ENCODE measurements at places on chromosomes 2 and 18.

DNA sequence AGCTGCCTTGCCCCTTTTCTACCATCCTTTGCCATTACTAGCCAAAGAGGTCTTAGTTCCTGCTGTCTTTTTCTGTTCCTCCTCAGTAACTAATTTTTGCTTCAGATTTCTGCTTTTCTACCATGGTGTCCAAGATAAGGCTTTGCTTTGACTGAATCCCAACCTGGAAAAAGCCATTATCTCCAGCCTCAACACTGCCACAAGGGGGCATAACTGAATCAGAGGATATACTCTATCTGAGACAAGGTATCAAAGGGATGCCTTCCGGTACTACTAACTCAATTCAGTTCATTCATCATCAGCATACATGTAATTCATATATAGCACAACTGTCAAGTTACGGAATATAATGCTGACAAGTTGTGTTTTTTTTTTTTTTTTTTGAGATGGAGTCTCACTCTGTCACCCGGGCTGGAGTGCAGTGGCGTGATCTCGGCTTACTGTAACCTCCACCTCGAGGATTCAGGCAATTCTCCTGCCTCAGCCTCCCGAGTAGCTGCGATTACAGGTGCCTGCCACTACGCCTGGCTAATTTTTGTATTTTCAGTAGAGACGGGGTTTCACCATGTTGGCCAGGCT is 11.4 kb downstream of the OSGEPL1 start:
- peak; percentile 4 for DNase-seq

- no peak for DNase-seq
These were observed 27.3 kb downstream of the SLC4A10 start for GRCh38 chr2:161651547-161651946.

GRCh38 chr2:96506907-96507240 is 1.7 kb upstream of the NEURL3 start:
- no peak for DNase-seq

GRCh38 chr2:227499627-227500300 is 27.8 kb downstream of the AGFG1 start:
- DNase-seq, result no peak

DNA sequence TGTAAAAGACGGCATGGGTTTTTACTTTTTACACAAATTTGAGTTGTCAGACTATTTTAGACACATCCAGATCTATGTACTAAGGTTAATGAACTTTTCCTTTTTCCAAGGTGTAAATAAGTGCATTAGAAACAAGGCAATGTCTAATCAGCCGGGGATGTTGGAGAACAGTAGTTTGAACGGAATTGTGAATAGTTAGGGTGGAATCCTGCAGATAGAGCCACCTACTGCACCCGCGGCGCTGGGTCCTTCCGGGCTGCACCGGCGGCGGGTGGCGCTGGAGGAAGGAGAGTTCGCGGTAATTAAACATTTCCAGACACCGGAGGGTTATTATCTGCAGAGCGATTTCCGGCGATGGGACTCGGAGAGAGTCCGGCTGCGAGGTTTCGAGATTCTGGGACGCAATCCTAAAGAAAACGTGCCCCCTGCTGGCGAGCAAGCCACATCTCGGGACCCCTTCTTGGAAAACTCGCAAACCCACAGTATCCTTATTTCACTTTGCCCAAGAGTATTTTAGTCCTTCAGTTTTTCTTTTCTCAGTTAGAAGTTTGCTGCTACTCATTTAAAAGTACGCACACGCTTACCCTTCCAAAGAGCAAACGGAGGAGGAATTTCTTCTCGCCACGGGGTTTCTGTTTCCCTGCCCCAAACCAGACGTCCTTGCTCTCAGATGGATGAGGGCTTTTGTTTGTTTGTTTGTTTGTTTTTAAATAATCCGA is 4.5 kb upstream of the OSR1 start:
- DNase-seq, result peak; percentile 82

DNA sequence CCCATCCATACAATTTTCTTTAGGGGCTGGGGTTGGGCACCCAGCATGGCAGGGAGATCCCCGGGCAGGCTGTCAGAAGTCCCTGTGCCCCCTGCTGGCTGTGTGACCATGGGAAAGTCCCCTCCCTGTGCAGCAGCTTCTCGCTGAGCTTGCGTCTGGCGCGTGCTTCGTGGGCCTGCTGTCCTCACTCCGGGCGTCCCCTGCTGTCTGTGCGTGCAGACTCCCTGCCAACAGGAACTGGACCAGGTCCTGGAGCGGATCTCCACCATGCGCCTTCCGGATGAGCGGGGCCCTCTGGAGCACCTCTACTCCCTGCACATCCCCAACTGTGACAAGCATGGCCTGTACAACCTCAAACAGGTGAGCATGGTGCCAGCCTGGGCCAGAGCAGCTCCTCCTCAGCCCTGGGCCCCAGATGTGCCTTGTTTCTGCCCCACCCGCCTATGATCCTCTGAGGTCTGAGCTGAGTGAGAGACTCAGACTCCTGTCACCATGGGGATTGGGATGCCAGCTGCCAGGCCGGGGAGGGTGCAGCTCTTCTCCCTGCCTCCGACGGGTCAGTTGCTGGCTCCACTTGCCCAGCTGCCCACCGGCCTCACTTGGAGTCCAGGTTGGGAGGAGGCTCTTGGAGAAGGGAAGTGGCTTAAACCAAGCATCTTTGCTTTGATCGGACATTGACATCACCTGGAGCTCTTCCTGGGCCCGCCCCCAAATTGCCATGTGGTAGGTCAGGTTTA is 28.6 kb downstream of the IGFBP2 start:
- no peak for DNase-seq

- DNase-seq, result no peak
These were observed 62.0 kb upstream of the CSRNP3 start for GRCh38 chr2:165407466-165407865.

Measured in NCI-H187 (cell line).